ENCODE measurements at places on chromosomes 5 and 9. TPM values are rescaled to one million over a fixed set of nuclear protein-coding genes. Genes with fewer than 3 reads are reported as not detected.

RORB gene
- 0.74 TPM for total RNA-seq

DBH gene
- total RNA-seq: 0.79 TPM

ECM2 gene
- total RNA-seq: 64.1 TPM

CCDC180 gene
- 10.0 TPM for total RNA-seq

SH3RF2 gene
- 1.0 TPM for total RNA-seq

IL3 gene
- not detected for total RNA-seq

EXD3 gene
- total RNA-seq: 7.5 TPM

All from urinary bladder (tissue), 4 donors.